ENCODE measurements at places on chromosomes 2 and 18. TPM values are rescaled to one million over a fixed set of nuclear protein-coding genes. Genes with fewer than 3 reads are reported as not detected.

CTAGE1 gene
- total RNA-seq: not detected

SERPINB8 gene
- total RNA-seq: 9.8 TPM

DNA sequence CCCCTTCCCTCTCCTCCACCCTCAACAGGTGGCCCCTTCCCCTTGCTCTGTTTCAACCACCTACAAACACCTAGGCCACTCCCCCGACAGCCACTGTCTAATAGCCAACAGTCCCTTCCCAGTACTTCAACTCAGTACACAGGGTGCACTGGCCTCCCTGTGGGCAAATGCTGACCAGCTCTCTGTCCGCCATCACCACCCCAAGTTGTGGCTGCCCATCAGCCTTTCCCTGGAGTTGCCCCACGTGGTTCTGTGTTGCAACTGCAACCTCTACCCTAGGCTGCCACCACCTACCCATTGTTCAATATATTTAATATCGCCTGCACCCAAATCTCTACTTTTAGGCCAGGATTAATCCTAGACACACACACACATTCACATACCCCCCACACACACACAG lies 173.5 kb downstream of the MREG start:
- no peaks in the 10 kb centered on the region for H3K36me3 ChIP-seq
- no peaks in the 10 kb centered on the region for H3K27me3 ChIP-seq
- no peak overlapping the region for H3K4me3 ChIP-seq
- H3K27ac ChIP-seq: peak overlapping the region; percentile 0
- DNase-seq: peak; percentile 60
- H3K4me1 ChIP-seq: peaks cover 46% of the 10 kb centered on the region

DNA sequence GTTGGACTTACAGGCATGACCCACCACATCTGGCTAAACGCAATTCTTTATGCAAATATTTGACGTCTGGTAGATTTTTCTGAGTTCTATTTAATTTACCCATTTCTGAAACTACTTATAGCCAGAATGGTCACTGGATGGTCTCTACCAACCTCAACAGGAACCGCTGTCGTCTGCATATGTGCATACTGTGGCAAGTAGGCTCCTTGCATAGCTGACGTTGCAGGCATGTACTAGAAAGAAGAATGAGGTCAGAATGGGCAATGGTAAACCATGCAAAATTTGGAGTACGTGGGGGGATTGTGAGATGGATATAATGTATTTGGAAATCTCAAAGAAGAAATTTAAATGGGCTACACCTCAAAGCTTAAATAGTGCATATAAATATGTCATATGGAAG lies 77.1 kb upstream of the ITGB6 start:
- DNase-seq: no peak
- H3K36me3 ChIP-seq: peaks cover 85% of the 10 kb centered on the region
- H3K4me3 ChIP-seq: no peak overlapping the region
- no peaks in the 10 kb centered on the region for H3K27me3 ChIP-seq
- H3K4me1 ChIP-seq: peaks cover 20% of the 10 kb centered on the region

FAP gene
- 16.7 TPM for total RNA-seq

DNA sequence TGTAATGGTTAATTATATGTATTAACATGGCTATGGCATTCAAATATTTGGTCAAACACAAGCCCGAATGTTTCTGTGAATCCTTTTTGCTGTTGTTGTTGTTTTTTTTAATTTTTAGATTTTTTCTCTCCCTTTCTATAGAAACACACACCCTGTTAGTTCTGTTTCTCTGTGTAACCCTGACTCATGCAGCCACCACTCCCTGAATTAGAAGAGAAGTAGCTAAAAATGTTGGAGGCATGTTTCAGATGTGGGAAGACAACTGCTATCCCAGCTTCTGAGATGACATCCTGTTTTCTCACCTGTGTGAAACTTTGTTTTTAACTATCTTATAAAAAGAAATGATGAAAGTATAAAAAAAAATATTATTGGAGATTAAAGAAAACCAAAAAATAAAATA lies 219.6 kb upstream of the RGPD4 start:
- no peak overlapping the region for H3K4me3 ChIP-seq
- no peaks in the 10 kb centered on the region for H3K4me1 ChIP-seq
- H3K27ac ChIP-seq: no peak overlapping the region
- H3K36me3 ChIP-seq: no peaks in the 10 kb centered on the region
- no peaks in the 10 kb centered on the region for H3K27me3 ChIP-seq
